Activated CD4-positive, alpha-beta T cell treated with anti-CD3 and anti-CD28 coated beads, Interleukin-2, amount 10 ng/mL, durations not matched to agents 24 days and 14 days (primary cell): ENCODE measurements at places on chromosomes 4 and X.

- H3K27me3 ChIP-seq = peaks cover 31% of the 10 kb centered on the region
- H3K36me3 ChIP-seq = peaks cover 5% of the 10 kb centered on the region
- no peak for DNase-seq
- H3K27ac ChIP-seq = no peak overlapping the region
- no peaks in the 10 kb centered on the region for H3K4me1 ChIP-seq
Measured at GRCh38 chr4:122873821-122874593, 47.4 kb downstream of the FGF2 start.

DNA sequence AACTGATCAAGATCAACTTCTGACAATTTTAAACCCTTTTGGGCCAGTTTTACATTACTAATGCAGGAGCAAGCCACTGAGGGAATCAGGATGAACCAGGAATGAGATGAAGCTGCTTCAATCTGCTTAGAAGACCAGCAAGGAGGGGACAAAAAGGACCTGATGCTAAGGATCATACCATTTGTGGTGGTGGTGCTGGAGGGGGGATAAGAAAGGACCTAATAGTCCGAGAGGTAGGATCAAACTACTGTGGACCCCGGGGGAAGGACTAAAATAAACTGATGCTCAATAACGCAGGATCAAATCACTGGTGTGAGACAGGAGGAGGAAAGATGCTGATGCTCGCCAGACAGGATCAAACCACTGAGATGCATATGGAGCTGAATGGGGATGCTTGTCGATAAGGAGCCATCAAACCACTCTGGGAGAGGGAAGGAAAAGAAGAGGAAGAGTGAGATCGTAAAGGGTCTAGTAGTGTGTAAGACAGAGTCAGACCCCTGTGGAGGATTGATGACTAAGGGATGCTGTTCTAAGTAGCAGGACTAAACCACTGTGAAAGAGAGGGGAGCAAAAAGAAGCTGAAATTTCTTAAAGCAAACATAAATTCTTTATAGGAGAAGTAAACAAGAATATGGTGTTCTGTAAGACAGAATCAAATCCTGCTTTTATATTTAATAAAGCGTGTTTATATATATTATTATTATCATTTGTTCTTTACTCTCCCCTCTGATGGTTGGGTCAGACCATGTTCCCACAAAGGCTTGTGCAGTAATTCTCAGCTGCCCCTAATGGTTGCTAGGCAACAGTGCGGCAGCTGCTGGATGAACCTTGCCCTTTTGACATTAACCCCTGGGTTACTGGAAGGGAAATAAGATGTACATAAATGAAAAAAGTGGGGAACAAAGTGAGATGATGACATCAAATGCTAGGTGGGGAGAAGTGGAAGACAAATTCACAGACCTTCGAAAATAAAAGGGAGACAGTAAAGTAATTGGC is 432.5 kb upstream of the FGF16 start:
- H3K4me1 ChIP-seq = no peaks in the 10 kb centered on the region
- H3K36me3 ChIP-seq = no peaks in the 10 kb centered on the region
- no peak overlapping the region for H3K4me3 ChIP-seq
- peaks cover 1% of the 10 kb centered on the region for H3K27me3 ChIP-seq
- H3K27ac ChIP-seq = no peak overlapping the region
- DNase-seq = no peak

- no peak for DNase-seq
- H3K27ac ChIP-seq = no peak overlapping the region
- H3K36me3 ChIP-seq = no peaks in the 10 kb centered on the region
- no peaks in the 10 kb centered on the region for H3K4me1 ChIP-seq
- peaks cover under 1% of the 10 kb centered on the region for H3K27me3 ChIP-seq
Measured at GRCh38 chr4:140857111-140857510, 100.9 kb upstream of the TBC1D9 start.

- H3K27ac ChIP-seq = no peak overlapping the region
- no peaks in the 10 kb centered on the region for H3K36me3 ChIP-seq
- no peak for DNase-seq
Measured at GRCh38 chr4:126753592-126753991, 879.2 kb upstream of the INTU start.

DNA sequence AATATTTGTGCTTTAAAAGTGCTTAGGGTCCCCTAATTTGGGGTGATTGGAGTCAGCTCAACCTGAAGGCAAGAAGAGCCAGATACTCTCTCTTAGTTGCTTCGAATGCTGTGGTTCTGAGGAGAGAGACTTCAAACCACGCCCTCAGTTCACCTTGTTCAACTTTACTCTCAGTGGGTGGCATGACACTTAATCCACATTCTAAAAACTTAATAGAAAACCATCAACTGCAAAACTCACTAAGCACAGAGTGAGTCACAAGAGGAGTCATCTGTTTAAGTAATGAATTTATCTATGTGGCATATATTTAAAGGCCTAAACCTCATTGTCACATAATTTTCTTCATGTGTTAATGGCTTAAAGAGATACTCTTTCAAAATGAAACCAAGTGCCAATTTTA is 99.5 kb upstream of the SLC4A4 start:
- H3K36me3 ChIP-seq = no peaks in the 10 kb centered on the region
- peaks cover 6% of the 10 kb centered on the region for H3K27me3 ChIP-seq
- DNase-seq = no peak
- no peak overlapping the region for H3K27ac ChIP-seq
- no peaks in the 10 kb centered on the region for H3K4me1 ChIP-seq

- H3K4me3 ChIP-seq = peak overlapping the region; percentile 63
- peak; percentile 90 for DNase-seq
- peak overlapping the region; percentile 69 for H3K27ac ChIP-seq
- no peaks in the 10 kb centered on the region for H3K27me3 ChIP-seq
- H3K36me3 ChIP-seq = peaks cover 6% of the 10 kb centered on the region
Measured at GRCh38 chr4:15649914-15650545, 5.1 kb downstream of the FBXL5 start.

GRCh38 chr4:169659716-169660670 is 39.6 kb downstream of the CLCN3 start:
- H3K4me3 ChIP-seq = peak overlapping the region; percentile 88
- peaks cover 7% of the 10 kb centered on the region for H3K36me3 ChIP-seq
- H3K4me1 ChIP-seq = peaks cover 16% of the 10 kb centered on the region
- H3K27me3 ChIP-seq = no peaks in the 10 kb centered on the region
- DNase-seq = peak; percentile 92

- H3K27ac ChIP-seq = no peak overlapping the region
- H3K4me1 ChIP-seq = no peaks in the 10 kb centered on the region
- no peak for DNase-seq
- no peaks in the 10 kb centered on the region for H3K36me3 ChIP-seq
- no peaks in the 10 kb centered on the region for H3K27me3 ChIP-seq
- no peak overlapping the region for H3K4me3 ChIP-seq
Measured at GRCh38 chrX:13876652-13877051, 59.8 kb upstream of the GPM6B start.

GRCh38 chrX:2595258-2595657 is 94.5 kb upstream of the DHRSX start:
- no peaks in the 10 kb centered on the region for H3K27me3 ChIP-seq
- H3K4me1 ChIP-seq = peaks cover 10% of the 10 kb centered on the region
- no peak for DNase-seq
- H3K36me3 ChIP-seq = peaks cover 16% of the 10 kb centered on the region
- no peak overlapping the region for H3K4me3 ChIP-seq

DNA sequence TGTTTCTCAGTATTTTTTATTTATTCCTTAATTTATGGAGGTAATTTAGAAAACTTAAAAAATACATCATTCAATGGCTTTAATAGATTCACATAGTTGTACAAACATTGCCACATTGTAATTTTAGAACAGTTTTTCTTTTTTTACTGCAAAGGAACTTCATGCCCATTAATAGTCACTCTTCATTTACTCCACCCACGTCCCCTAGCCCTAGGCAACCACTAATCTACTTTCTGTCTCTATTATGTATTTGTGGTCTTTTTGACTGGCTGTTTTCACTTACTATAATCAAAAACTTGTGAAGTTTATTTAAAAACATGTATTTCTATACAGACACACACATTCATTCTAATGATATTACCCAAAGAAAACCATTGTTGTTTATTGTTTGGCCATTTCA is 664.8 kb downstream of the GRID2 start:
- no peak overlapping the region for H3K27ac ChIP-seq
- no peak for DNase-seq
- no peaks in the 10 kb centered on the region for H3K27me3 ChIP-seq
- no peaks in the 10 kb centered on the region for H3K36me3 ChIP-seq
